NCI-H446 treated with DMSO at 0.1 percent for 48 hours (cell line): ENCODE measurements at places on chromosomes 7 and 10.

DNA sequence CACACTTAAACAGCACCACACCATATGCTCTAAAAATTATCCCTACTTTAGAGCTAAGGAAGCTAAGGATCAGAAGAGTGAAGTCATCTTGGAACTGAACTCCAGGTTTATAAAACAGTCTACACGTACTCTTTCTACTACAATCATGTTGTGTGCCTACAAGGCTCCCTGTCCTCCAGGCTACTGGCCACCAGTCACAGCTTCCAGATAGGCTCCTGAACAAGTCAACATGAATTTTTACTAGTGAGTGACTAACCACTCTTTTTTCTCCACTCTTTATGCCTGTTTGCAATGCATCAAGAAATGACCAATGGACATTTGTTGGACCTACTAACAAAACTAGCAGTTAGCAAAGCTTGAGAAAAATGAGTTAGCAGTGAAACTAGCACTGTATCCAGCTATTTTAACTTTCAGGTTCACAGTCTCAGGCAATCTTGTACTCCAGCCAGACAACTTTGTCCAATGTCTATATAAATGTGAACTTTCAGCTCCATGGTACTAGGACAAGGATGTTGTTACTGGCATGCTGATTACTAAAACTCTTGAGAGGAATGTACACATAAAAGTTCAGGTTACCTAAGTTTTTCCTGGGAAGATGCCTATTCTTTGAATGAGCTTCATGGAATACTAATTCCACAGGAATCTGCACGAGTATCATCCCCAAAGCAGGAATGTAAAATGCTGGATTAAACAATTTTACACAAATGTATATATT is 180.0 kb downstream of the BTAF1 start:
- DNase-seq: no peak

DNA sequence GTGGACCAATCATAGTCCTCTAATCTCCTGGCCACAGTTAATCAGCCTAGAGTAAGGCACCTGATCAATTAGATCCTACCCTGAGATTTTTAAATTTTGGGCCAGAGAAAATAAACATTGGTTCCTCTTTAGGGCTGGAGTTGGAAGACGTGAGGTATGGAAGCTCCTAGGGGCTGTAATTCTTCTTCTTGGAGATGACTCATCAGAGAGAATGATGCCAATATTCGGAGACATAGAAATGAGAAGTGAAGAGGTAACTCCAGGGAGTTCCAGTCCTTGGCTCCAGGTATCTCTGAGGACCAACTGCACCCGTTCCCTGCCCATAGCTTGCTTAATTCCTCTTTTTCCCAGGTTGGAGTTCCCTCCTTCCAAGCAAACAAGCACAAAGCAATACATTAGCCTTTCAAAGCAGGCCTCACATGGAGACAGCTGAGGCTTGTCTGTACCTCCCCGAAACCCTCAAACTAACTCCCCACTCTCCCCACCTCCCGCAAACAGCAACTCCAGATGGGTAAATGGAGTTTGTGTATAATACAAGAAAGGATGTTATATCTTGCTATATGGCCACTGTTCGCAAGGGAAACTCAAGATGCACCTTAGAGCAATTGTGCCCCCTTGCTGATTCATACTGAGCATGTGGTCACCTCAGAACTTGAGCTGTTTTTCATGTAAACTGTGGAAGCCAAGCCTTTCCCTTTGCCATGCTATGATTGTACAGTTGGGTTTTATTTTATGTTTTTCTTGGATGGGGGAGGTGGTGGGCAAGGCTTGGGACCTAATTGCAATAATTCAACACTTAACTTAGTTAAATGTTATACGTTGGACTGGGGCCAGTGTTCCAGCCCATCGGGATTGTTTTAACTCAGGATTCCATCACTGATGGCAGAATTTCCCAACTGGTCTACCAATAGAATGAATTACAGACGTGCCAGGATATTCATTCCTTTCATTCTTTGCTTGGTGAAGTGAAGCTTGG is 29.3 kb downstream of the PIK3AP1 start:
- DNase-seq: no peak

DNA sequence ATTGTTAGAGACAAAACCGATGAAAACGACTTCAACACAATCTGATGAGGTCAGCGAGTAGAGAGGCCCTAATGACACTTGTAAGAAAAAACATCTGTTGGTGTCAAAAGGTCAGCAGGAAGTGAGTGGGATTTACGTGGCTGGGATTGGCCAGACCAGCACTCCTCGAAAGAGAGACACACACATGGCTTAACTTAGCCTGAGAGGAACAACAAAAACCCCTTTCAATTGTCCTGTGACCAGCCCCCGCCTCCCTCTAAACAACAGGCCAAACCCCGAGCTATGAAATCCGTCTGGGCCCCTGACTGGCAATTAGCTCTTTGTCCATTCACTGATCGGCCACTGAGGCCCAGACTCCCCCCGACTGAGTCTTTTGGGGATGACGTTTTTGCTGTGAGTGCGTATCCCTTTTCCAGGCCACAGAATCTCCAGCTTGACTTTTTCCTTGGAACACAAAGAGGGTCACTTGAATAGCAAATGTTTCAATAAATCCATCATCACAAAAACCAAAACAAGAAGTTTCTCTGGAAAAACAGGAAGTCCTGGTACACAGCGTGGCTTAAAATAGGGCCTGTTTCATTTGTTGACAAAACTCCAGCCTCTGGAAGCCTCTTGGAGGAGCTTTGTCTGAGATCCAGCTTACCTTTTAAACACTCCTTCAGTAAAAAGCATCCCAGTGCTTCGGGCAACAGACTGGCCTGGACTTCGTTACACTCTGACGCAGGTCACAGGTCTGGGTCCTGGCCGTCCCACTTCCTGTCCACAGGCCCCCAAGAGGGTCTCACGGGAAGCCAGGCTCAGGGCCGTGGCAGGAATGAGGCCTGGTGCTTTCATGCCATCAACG is 103.0 kb downstream of the CTBP2 start:
- DNase-seq: no peak

DNA sequence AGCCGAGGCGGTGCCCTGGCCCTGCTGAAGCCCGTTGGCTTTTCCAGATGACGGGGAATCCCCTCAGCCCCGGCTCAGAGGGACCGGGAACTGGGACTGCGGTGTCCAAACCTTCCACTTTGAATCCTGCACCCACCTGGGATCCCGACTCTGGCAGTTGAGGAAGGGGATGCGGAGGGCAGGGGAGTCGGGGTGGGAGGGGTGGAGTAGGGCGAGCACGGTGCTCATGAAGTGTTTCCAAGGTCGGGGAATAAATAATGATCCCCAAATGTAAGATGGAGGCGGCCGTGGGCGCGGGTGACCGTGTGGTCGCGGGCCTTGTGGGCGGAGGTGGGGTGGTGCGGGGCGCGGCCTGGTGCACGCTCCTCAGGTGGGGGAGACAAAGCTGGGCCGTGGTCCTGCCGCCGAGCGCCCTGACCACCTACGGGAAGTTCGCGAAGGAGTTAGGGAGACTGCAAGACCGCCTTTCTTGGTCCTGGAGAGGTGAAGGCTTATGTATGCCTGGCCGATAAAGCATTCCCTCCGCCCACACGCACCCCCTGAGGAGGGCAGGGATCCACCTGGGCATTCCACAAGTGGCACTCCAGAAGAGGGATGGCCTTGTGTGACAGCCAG is 1.4 kb downstream of the MTURN start:
- DNase-seq: no peak

DNA sequence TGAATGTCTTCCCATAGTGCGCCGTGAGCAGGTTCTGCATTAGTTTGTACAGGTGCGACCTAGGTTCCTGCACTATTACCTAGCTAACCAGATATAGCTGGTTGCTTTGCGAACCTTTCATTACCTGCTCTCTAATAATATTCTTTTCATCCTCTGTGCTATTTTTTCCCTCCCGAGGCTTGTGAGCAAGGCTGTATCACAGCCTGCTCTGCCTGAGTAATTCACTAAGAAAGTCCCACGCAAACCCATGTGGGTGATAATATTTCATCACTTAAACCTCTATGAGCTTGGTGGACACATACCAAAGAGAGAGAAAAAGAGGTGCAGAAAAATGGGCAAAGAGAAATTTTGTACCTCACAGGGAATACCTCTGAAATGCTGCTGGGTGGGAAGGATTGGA is 8.4 kb downstream of the INHBA start:
- no peak for DNase-seq

DNA sequence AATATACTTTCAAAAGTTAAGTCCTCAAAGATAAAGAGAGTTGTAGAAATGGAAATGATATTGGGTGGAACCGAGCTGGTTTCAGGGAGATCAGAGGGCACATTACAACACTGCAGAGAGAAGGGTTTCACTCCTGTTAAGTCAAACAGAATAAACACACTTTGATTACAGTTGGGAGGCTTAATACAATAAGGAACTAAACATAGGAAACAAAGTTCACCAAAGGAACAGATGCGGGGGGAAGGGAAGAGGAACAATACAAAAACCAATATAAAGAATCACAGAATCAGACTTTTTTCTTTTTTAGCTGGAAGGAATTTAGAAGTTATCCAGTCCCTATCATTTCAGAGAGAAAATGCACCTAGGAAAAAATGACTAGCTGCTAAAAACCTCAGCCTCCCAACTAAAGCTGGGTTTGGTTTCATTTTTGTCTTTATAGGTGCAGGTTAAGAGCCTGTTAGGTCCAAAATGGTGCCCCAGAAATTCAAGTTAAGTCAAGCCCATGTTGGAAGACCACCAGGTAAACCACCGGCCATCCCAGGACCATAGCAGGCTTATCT is 81.9 kb downstream of the DNMBP start:
- no peak for DNase-seq

DNA sequence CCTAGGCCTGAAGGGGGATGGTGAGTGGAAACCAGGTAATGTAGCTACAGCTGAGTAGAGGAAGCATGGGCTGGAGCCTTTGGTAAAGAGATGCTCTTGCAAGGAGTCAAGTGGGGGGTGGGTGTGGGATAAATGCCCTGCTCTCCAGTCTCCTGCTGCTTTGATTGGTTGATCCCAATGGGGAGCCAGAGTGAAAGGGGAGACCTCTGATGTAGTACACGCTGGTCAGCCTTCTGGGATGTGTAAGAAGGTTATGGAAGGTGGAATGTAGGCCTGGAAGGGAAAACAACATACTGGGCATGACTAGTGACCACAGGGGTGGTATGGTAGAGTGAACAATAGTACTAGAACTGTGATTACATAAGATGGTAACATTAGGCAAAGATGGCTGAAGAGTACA is 44.3 kb downstream of the TET1 start:
- DNase-seq: no peak

DNA sequence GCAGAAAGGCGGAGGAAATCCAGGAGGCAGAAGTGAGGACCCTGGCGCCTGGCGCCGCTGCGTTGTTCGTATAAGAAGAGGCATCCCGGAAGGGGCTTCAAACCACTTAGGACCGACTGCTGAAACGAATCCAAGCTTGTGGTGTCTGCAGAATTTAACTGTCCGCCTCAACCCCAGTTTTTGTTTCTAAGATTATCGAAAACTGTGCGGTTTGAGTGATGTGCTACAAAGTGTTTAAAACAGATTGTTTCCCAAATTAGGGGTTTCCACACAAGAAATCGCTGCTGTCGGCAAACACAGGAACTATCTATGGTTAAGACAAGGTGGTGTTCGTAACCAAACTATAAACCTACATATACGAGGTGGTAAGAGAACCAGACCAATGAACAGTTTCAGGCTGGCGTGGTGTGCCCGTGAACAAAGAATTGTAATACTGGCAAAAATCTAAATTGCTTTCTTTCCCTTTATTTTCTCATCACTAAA is 835 bp upstream of the DGKI start:
- DNase-seq: no peak

- DNase-seq: no peak
Observed at GRCh38 chr7:64045301-64046040, at the start of gene ZNF727. Gene ZNF727, plus strand, starts transcription at chr7:64045434. Its CDS starts 188 bp downstream, at chr7:64045622.

GRCh38 chr7:93955304-93955703 is 33.8 kb downstream of the GNG11 start:
- DNase-seq: no peak

DNA sequence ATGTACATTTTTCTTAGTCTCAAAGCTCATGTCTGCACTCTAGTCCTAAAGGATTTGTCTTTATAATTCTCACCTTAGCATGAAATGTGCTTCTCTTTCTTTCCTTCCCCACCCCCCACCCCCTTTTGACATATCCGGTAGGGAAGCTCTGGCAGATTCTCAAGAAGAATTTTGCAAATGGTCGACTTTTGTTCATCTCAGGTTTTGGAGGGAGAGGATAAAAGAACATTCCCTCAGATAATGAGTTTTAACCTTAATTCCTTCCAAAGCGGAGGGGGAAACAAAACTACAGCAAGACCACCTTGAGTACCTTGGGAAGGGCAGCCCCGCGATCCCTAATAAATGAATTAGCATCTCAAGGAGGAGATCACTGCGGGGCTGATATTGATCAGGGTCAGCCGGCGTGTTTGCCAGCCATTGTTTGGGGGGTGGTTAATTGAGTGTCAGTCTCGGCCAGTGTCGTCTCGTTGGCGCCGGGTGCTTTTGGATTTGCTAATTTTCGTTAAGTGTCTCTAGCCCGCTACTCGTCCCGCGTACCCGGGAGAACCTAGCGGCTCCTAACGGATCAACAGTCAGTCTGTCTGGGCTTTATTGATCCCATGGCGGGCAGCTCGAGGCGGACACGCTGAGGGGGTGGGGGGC is 874 bp upstream of the BAMBI start:
- no peak for DNase-seq
